Stimulated activated CD4-positive, alpha-beta T cell treated with anti-CD3 and anti-CD28 coated beads, Interleukin-12 subunit alpha, Interleukin-12 subunit beta, amount 100 ng/mL, for 24 hours (primary cell): ENCODE measurements at places on chromosomes 13 and 19.

- DNase-seq: no peak
Measured at GRCh38 chr19:10625762-10626138, 397 bp downstream of the SLC44A2 start.

GRCh38 chr19:7149956-7150705 is 80.6 kb downstream of the ZNF557 start:
- no peak for DNase-seq

- DNase-seq: no peak
Measured at GRCh38 chr19:47176071-47176626, 45.5 kb downstream of the SAE1 start.

DNA sequence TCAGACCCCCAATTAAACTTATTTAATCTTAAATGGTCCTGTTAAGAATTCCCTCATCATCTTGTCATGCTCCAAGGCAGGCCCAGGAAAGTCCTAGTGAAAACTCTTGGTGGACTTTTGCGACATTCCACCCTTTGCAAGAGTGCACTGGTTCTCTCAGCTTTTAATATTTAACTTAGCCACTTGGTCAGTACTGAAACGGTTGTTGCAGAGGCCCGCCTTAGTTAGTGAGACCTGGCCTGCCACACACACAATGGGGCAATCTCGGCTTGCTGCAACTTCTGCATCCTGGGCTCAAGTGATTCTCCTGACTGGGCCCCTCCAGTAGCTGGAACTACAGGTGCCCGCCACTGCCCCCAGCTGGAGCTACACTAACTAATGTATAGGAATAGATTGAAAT is 1366.0 kb downstream of the UQCRFS1 start:
- no peak for DNase-seq

- DNase-seq: no peak
Measured at GRCh38 chr13:112990783-112991182, 21.8 kb downstream of the MCF2L start.

GRCh38 chr13:95235199-95235756 is 66.0 kb downstream of the ABCC4 start:
- DNase-seq: no peak

- no peak for DNase-seq
Measured at GRCh38 chr19:17370026-17370587, 7.0 kb downstream of the PLVAP start.

DNA sequence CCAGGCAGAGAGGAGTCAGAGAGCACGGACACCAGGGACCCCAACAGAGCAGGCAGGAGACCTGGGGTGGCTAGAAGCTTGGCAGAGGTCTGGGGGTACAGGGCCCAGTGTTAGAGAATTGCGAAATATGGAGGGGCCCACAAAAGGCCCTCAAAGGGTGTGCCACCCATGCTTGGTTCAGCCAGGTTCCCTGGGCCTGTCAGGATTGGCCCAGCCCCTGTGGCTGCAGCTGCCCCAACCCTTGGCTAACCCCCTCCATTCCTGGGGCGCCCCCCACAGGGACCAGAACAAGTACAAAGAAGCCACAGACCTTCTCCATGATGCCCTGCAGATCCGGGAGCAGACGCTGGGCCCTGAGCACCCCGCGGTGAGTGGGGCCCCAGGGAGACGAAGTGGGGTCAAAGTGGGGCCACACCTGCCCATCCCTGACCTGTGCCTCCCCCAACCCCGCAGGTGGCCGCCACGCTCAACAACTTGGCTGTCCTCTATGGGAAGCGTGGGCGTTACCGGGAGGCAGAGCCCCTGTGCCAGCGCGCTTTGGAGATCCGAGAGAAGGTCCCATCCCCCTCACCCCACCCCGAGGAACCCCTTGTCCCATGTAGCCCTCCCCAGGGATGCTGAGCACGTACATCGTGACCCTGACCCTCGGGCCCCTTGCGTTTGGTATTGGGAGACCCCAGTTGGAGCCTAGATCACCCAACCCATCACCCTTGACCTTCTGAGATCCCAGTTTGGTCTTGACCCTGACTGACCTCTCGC is 8.0 kb downstream of the KLC3 start:
- no peak for DNase-seq

- DNase-seq: no peak
Measured at GRCh38 chr19:49212016-49212701, 54.6 kb downstream of the TRPM4 start.

DNA sequence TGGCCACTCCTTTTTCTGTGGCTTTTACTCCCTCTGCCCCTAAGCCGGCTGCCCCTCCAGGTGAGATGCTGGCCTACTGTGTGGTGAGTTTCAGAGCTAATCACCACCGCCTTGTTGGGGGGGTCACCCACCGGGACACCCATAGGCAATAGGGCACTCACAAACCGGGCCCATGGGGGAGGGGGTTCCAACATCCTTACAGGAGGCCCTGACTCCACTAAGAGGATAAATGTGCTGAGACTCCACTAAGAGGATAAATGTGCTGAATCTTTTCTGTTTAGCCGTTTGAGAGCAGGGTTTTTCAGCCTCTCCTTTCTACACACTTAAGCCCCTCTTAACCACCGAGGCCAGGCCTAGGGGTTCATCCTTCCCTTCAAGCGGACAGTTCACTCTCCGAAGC is 73.7 kb downstream of the SLC15A1 start:
- no peak for DNase-seq

GRCh38 chr19:28934631-28935030 is 278.3 kb downstream of the UQCRFS1 start:
- no peak for DNase-seq

GRCh38 chr19:30647891-30648720 is 275.9 kb downstream of the ZNF536 start:
- DNase-seq: no peak

DNA sequence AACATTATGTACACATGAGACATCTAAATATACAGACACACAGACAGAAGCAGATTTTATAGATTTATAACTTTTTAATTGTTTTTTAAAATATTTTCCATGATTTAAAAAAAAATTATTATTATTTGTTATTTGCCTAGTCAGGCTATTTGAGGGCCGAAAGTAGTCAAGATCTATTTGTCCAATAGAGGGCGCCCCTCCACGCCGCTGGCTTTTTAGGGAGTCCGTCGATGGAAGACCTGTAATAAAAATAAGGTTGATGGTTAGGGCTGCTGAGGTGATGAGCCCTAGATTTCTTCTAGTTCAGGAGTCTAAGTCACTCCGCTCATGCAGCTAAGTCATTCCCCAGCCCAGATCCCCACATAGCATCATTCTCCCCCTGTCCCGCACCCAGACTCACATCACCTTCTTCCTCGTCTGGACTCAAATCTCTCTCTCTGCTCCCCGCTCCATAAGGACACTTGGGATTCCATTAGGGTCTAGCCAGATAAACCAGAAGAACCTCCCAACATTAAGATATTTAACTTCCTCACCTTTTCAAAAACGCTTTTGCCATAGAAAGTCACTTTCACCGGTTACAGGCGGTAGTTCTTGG is 33.9 kb upstream of the CEACAM21 start:
- DNase-seq: no peak
